Suprapubic skin (tissue), 4 donors: ENCODE measurements at places on chromosomes 16 and 17.

- no peak for DNase-seq
Observed at GRCh38 chr16:86834451-86835035, 256.2 kb downstream of the FOXL1 start.

GRCh38 chr16:64711596-64711995, 410.3 kb downstream of the CDH11 start:
- no peak for DNase-seq

GRCh38 chr16:68626557-68626956, 18.6 kb upstream of the CDH3 start:
- DNase-seq, result no peak

DNA sequence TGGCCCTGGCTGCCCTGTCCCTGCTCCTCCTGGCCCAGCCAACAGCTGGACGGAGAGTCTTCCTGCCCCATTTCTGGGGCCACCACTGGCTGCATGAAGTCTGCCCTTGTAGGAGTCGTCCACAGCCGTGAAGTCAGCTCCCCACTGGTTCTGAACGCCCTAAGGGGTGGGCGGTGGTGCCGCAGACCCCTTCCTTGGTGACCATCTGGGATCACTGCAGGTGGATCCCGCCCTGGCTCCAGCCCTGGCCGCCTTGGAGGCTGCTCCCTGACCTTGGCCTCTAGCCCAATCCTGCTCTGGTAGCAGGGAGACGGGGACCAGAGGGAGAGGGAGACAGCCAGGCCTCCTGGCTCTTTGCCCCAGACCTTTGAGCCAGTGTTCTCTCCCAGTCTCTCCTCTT, 35.4 kb downstream of the MGAT5B start:
- DNase-seq, result no peak

- DNase-seq, result no peak
Observed at GRCh38 chr16:55471448-55472097, 7.4 kb upstream of the MMP2 start.
